ENCODE measurements at places on chromosomes 7 and 10. TPM values are rescaled to one million over a fixed set of nuclear protein-coding genes. Genes with fewer than 3 reads are reported as not detected.
A peak's percentile ranks its signal among the peaks of the same experiment; 100 is the strongest.

- no peaks in the 10 kb centered on the region for H3K27me3 ChIP-seq
- no peak for DNase-seq
- H3K27ac ChIP-seq = no peak overlapping the region
- H3K4me3 ChIP-seq = no peak overlapping the region
These were observed 72.7 kb downstream of the PTPRZ1 start for GRCh38 chr7:121945480-121946236.

DNA sequence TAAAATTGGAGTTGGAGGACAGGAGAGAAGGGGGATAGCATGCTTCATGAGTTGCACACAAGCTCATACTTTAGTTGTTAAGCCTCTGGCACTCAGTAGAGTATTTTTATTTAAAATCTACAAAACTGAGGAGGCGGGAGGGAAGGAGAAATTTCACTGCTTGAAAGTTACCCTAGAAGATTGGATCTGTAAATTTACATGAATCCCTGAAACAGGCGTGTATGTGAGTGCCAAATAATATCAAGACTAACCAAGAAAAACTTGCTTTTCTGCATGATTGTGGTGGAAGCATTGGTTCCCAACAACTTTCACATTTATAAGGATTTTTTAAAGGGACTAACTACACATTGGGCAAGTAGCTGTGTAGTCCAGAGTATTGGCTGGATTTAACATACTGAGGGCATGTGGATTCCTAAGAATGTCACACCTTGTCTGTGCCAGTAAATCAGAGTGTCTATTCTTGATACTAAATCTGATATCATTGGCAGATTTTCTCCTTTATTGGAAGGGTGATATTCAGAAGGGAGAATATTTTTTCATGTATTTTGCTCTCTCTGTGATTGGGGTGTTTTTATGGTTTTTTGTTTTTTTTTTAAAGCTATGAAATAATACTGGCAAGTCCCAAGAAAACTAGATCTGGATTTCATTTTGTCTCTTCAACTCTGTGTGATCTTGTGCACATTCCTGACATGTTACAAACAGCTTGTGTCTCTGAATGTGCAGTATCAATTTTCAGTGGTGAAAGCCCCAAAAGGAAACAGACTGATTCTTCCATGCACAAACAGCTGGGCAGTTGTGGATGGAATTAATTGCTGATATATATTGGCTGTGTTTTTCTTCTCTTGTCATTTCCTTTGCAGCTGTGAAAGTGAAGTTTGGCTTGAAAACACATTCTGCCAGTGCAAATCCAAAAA, 67.2 kb downstream of the ADD3 start:
- H3K27ac ChIP-seq = peak overlapping the region; percentile 55
- peaks cover 3% of the 10 kb centered on the region for H3K36me3 ChIP-seq
- no peak for DNase-seq
- peaks cover 48% of the 10 kb centered on the region for H3K4me1 ChIP-seq
- no peaks in the 10 kb centered on the region for H3K27me3 ChIP-seq
- H3K4me3 ChIP-seq = no peak overlapping the region

GRCh38 chr10:106181501-106181900, 983.0 kb downstream of the SORCS1 start:
- no peaks in the 10 kb centered on the region for H3K36me3 ChIP-seq
- no peaks in the 10 kb centered on the region for H3K4me1 ChIP-seq
- H3K4me3 ChIP-seq = no peak overlapping the region
- H3K27ac ChIP-seq = no peak overlapping the region
- no peaks in the 10 kb centered on the region for H3K27me3 ChIP-seq
- no peak for DNase-seq

GRCh38 chr10:30454744-30455510, 20.9 kb downstream of the MAP3K8 start:
- peaks cover 45% of the 10 kb centered on the region for H3K4me1 ChIP-seq
- H3K4me3 ChIP-seq = no peak overlapping the region
- DNase-seq = no peak
- H3K27ac ChIP-seq = peak overlapping the region; percentile 82
- H3K27me3 ChIP-seq = no peaks in the 10 kb centered on the region
- H3K36me3 ChIP-seq = peaks cover 74% of the 10 kb centered on the region

DNA sequence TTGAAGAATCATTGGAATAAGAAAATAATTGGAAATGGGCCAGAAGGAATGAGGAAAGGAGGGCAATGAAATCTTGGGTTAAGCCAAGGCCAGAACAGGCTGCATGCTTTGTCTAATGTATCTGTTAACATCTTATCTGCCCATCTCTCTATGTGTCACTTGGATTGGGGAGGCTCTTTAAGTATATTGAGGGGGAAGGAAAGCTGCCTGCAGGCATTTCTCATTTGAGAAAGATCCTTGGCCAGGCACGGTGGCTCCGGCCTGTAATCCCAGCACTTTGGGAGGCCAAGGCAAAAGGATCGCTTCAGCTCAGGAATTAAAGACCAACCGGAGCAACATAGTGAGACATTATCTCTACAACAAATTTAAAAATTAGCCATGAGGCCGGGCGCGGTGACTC, 14.3 kb downstream of the PCBD1 start:
- H3K27me3 ChIP-seq = no peaks in the 10 kb centered on the region
- peaks cover 53% of the 10 kb centered on the region for H3K36me3 ChIP-seq
- H3K27ac ChIP-seq = no peak overlapping the region
- H3K4me3 ChIP-seq = no peak overlapping the region
- no peak for DNase-seq
- no peaks in the 10 kb centered on the region for H3K4me1 ChIP-seq

GRCh38 chr7:25675789-25676474, 447.6 kb upstream of the NPVF start:
- H3K36me3 ChIP-seq = no peaks in the 10 kb centered on the region
- no peak overlapping the region for H3K4me3 ChIP-seq
- H3K27ac ChIP-seq = no peak overlapping the region
- no peak for DNase-seq
- no peaks in the 10 kb centered on the region for H3K4me1 ChIP-seq
- no peaks in the 10 kb centered on the region for H3K27me3 ChIP-seq

DNA sequence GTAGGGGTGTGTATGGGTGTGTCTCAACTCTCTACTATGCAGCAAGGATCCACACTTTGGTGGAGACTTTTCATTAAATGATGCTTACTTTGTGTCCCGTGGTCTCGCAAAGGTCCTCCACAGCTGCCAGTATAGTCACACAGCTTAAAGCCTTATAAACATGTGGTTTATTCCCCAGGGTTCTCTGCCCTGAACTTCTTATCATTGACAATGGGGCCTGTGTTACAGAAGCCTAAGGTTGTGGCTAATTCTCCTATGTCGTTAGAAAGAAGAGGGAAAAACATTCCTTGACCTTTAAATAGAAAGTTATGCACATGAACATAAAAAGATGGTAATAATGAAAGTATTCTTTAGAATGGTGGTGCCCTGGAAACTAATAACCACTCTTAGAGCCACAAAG, 201.4 kb downstream of the INHBA start:
- no peak for DNase-seq
- H3K27me3 ChIP-seq = no peaks in the 10 kb centered on the region
- no peak overlapping the region for H3K4me3 ChIP-seq
- no peak overlapping the region for H3K27ac ChIP-seq
- H3K36me3 ChIP-seq = no peaks in the 10 kb centered on the region

GRCh38 chr10:109997233-109997632, 10.6 kb upstream of the ADD3 start:
- no peaks in the 10 kb centered on the region for H3K36me3 ChIP-seq
- no peaks in the 10 kb centered on the region for H3K4me1 ChIP-seq
- no peak overlapping the region for H3K4me3 ChIP-seq
- H3K27ac ChIP-seq = no peak overlapping the region

- no peaks in the 10 kb centered on the region for H3K36me3 ChIP-seq
- H3K27ac ChIP-seq = no peak overlapping the region
- H3K4me3 ChIP-seq = no peak overlapping the region
- H3K4me1 ChIP-seq = no peaks in the 10 kb centered on the region
- DNase-seq = no peak
These were observed 50.4 kb upstream of the ZNF365 start for GRCh38 chr10:62323751-62324150.

The ADAM22 gene
- total RNA-seq = 5.4 TPM

The NXPH1 gene
- total RNA-seq = not detected

The NKX1-2 gene
- not detected for total RNA-seq

The C10orf67 gene
- total RNA-seq = not detected
